ENCODE measurements at places on chromosomes 7 and 10. TPM values are rescaled to one million over a fixed set of nuclear protein-coding genes. Genes with fewer than 3 reads are reported as not detected.

DNA sequence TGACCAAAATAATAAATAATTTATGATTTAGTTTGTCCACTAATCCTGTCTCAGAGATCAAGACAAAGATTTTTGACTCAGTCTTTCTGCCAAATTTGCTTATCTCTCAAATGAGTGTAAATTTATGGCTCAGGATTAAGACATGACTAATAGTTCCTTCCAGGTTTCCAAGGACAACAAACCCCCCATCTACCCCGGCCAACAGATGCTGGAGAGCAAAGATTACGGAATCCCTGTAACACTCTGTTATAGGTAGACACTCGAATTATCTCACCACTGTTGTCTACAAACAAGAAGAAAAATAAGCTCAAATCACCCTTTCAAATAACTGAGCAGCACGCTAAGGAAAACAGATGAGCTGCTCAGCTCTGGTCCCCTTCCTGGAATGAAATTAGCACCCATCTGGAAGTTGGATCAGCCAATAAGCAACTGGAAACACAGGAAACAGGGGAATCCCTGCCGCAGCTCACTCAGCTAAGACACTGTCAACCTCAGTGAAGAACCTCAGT lies 56.8 kb upstream of the SVIL start:
- H3K36me3 ChIP-seq, result no peaks in the 10 kb centered on the region
- DNase-seq, result no peak
- H3K4me1 ChIP-seq, result peaks cover 15% of the 10 kb centered on the region

DNA sequence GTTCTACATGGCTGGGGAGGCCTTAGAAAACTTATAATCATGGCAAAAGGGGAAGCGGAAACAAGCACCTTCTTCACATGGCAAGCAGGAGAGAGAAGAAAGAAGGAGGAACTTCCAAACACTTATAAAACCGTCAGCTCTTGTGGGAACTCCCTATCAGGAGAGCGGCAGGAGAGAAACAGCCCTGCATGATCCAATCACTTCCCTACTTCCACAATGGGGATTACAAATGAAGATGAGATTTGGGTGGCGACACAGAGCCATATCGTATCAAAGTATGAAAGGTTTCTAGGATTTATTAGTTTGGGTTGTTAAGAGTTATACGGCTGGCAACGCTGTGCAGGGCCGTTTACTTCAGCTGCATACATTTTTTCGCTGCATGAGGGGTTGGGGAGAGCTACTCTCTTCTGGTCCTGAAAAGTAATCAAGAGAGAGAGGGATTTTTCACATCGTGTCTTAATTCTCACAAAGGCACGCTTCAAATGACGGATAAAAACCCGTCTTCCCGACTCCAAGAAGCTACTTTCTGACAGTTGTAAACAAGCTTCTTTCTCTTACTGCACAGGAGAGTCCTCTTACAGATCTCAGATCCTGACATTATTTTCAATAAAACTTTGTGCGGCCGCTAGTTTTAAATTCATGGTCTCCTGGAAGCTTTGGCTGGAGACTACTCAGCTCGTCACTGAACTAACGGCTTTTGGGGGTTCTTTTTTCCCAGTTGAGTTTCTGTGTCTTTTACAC lies 751 bp upstream of the GTPBP10 start:
- peak overlapping the region; percentile 70 for H3K27ac ChIP-seq
- no peak for DNase-seq
- H3K27me3 ChIP-seq, result no peaks in the 10 kb centered on the region
- H3K36me3 ChIP-seq, result no peaks in the 10 kb centered on the region
- H3K4me3 ChIP-seq, result peak overlapping the region; percentile 69

DNA sequence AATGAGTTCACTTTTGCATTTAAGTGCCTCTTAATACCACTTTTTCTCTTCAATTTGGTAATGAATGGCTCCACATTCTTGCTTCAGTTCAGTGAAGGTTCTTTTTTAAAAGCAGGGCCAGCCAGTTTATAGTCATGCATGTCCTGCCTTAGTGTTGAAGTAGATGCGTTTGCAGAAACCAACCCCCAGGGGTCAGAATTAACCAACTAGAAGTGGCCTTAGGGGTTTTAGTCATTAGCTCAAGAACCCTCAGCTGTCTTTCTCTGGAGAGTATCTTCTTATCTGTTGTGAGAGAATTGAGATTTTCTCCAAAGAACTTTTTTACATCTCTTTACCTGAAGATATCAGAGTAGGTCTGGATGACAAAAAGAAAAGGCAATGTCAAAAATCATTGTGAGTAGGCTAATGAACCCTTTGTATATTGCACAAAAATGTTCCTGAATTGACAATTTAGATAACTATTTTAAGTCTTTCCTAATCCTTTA lies 82.2 kb downstream of the PIK3CG start:
- no peak overlapping the region for H3K4me3 ChIP-seq
- no peak for DNase-seq
- no peak overlapping the region for H3K27ac ChIP-seq
- H3K4me1 ChIP-seq, result no peaks in the 10 kb centered on the region

GRCh38 chr10:124898471-124898870 lies 43.5 kb upstream of the ZRANB1 start:
- no peaks in the 10 kb centered on the region for H3K27me3 ChIP-seq
- DNase-seq, result no peak
- no peak overlapping the region for H3K27ac ChIP-seq

DNA sequence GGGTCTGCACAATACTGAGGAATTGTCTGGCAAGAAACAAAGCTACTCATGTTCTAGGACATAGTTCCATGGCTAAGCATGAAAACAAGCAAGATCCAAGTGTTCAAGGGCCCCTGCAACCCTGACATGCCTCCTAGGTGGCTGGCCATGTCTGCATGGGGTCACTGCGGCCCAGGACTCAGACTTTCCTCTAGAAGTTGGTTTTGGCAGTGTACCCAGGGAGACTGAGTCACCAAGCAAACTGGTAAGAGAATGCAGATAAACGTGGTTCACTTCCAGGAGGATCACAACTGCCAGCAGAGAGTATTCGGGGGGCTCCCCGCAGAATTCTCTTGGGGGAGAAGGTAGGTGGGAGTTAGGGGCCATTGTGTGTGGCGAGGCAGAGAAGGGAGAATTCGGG lies 7.4 kb upstream of the PFKFB3 start:
- DNase-seq, result peak; percentile 91
- peak overlapping the region; percentile 41 for H3K4me3 ChIP-seq
- H3K4me1 ChIP-seq, result peaks cover 65% of the 10 kb centered on the region
- peak overlapping the region; percentile 92 for H3K27ac ChIP-seq
- H3K27me3 ChIP-seq, result no peaks in the 10 kb centered on the region

- no peaks in the 10 kb centered on the region for H3K36me3 ChIP-seq
- DNase-seq, result no peak
- H3K27me3 ChIP-seq, result no peaks in the 10 kb centered on the region
- H3K4me3 ChIP-seq, result no peak overlapping the region
- H3K27ac ChIP-seq, result no peak overlapping the region
Measured at GRCh38 chr7:106206826-106207541, 77.8 kb downstream of the NAMPT start.

DNA sequence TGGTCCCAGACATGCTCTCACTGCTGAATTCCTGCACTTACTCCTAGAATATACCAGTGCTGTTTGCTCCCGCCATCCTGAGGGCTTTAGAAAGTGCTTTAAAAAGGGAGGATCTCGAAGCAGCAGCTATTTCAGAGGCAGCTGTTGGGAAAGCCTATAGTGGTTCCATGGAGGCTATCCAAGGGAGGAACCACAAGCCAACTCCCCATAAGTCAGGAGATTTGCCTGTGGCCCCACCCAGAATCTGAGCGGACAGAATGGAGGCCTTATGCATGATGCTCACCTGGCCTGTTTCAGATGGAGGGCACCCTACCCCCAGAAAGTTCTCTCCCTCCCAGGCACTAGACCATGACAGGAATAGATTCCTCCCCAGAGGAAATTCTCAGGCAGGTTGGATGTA lies 2.3 kb upstream of the KCNIP2 start:
- H3K4me3 ChIP-seq, result no peak overlapping the region
- H3K27ac ChIP-seq, result no peak overlapping the region
- DNase-seq, result no peak
- H3K4me1 ChIP-seq, result peaks cover 2% of the 10 kb centered on the region

DNA sequence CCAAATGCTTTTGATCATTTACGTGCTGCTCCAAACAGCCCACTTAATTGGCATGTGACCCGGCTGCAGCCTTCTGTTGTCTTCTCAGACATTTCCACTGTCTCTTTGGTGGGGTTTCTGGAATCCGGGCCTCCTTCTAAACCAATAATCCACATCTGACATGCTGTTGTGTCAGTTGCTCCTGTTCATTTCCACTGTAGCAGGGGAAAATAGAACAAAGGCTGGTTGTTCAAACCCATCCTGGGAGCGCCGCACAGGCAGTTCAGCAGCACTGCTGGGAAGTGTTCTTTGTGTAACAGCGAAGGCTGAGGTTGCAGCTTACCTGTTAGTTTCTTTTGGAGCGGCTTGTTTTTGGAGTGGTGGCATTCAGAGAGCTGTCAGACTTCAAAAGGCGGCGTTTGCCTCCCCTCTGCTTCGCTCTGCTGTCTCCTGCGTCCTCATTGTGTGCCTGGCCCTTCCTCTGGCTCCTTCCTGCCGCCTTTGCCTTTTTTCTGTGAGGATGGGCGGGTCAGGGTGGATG lies 149.4 kb downstream of the SNX10 start:
- H3K4me1 ChIP-seq, result no peaks in the 10 kb centered on the region
- no peaks in the 10 kb centered on the region for H3K27me3 ChIP-seq
- H3K4me3 ChIP-seq, result no peak overlapping the region
- no peak for DNase-seq

GRCh38 chr7:47672977-47673381 lies 91.1 kb upstream of the TNS3 start:
- H3K27me3 ChIP-seq, result no peaks in the 10 kb centered on the region
- no peaks in the 10 kb centered on the region for H3K36me3 ChIP-seq

DNA sequence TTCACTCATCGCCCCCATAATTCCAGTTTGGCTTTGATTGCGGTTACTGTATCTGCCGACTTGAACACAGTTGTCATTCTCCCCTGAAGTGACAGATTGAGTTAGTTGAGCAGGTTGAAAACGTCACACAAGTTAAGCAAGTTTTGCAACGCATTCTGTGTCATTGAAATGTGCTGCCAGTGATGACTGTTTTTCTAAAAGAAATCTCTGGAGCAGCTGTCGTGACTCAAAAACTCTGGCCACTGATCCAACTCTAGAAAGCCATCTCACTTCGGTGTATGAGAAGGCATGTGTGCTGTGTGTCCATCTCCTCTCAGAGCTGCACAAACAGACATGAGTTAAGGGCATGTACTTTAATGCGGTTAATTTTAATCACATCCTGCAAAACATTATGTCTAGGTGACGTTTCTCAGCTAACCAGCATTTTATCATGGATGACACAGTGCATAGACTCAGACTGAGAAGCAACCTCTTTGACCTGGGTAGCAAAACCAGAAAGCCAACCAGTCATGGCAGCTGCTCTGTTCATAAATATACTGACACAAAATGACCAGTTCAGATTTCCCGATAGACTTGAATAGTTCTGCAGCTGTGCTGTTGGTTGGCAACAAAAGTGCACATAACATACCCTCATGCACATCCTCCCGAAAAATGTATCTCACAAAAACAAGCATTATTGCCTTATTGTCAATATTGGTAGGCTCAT lies 69.3 kb downstream of the CSTF2T start:
- no peak overlapping the region for H3K4me3 ChIP-seq
- H3K27ac ChIP-seq, result no peak overlapping the region
- no peaks in the 10 kb centered on the region for H3K27me3 ChIP-seq
- peak; percentile 78 for DNase-seq
- no peaks in the 10 kb centered on the region for H3K36me3 ChIP-seq

DNA sequence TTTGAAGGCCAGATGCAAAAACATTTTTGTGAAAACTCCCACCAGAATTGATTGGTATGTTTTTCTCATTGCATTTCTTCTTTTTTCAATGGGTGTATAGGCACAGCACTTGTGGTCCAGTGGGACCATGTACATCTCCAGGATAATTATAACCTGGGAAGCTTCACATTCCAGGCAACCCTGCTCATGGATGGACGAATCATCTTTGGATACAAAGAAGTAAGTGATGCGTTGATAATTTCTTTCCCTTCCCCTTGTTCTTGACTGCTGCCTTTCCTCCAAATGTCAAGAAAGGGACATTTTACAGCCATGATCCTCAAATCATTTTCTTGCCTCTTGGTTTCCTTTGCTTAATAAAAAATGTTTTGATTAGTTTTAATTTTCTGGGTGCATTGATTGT lies 331.5 kb downstream of the PLXDC2 start:
- DNase-seq, result no peak
- no peaks in the 10 kb centered on the region for H3K4me1 ChIP-seq
- H3K27me3 ChIP-seq, result no peaks in the 10 kb centered on the region
- no peak overlapping the region for H3K27ac ChIP-seq
- H3K36me3 ChIP-seq, result peaks cover 7% of the 10 kb centered on the region

GRCh38 chr7:6623589-6624245 lies 8.3 kb downstream of the ZNF853 start:
- H3K4me1 ChIP-seq, result no peaks in the 10 kb centered on the region
- no peak overlapping the region for H3K27ac ChIP-seq
- H3K36me3 ChIP-seq, result peaks cover 15% of the 10 kb centered on the region

DNA sequence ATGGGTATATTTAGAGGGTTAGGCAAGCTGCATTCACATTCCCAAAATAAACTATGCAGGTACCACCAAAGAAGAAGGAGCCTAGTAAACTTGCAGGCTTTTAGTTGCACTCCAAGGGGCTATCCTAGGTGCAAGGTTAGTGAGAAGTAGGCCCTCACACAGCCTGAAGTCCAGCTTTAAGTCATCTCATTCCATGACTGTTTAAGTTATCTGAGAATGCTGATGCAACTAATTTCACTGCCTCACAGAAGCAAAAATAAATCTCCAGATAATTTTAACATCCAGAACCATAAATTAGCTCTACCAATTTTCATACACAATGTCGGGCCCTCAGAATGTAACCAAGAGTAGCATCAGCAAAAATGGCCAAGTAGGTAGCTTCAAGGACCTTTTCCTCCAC lies 34.3 kb upstream of the HHEX start:
- DNase-seq, result no peak
- H3K4me1 ChIP-seq, result no peaks in the 10 kb centered on the region
- no peak overlapping the region for H3K4me3 ChIP-seq
- H3K36me3 ChIP-seq, result no peaks in the 10 kb centered on the region
- no peak overlapping the region for H3K27ac ChIP-seq

DNA sequence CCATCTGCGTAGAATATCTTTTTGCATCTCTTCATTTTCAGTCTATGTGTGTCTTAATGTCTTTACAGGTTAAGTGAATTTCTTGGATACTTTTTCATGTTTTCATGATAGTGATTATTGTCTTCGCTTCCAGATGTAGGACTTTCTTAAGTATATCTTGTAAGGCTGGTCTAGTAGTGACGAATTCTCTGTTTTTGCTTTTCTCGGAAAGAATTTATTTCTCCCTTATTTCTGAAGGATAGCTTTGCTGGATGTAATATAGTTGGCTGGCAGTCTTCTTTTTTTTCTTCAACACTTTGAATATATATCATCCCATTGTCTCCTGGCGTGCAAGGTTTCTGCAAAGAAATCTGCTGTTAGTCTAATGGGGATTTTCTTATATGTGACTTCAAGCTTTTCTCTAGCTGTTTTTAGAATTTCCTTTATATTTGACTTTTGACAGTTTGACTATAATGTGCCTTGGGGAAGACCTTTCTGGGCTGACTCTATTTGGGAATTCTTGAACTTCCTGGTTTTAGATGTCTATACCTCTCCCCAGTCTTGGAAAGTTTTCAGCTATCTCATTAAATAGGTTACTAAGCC lies 14.3 kb downstream of the GTPBP4 start:
- H3K4me1 ChIP-seq, result no peaks in the 10 kb centered on the region
- peaks cover 100% of the 10 kb centered on the region for H3K36me3 ChIP-seq
- no peak overlapping the region for H3K4me3 ChIP-seq
- no peak overlapping the region for H3K27ac ChIP-seq
- DNase-seq, result no peak

Gene BLNK
- not detected for total RNA-seq

Gene IL6
- total RNA-seq, result 37.3 TPM

Gene PRF1
- total RNA-seq, result 6.2 TPM

Gene WDR37
- total RNA-seq, result 4.4 TPM

Gene MMD2
- total RNA-seq, result not detected

Gene CFAP46
- not detected for total RNA-seq

Gene OR2A1
- not detected for total RNA-seq

Gene CALHM1
- total RNA-seq, result not detected

Gene TMEM176A
- total RNA-seq, result 31.5 TPM

Gene AKR1C3
- total RNA-seq, result 64.4 TPM
